ENCODE measurements at places on chromosomes 2 and 18.

- DNase-seq = no peak
These were observed 61.1 kb downstream of the GATA6 start for GRCh38 chr18:22230471-22230945.

GRCh38 chr2:157309878-157310277, 15.7 kb downstream of the ERMN start:
- no peak for DNase-seq

DNA sequence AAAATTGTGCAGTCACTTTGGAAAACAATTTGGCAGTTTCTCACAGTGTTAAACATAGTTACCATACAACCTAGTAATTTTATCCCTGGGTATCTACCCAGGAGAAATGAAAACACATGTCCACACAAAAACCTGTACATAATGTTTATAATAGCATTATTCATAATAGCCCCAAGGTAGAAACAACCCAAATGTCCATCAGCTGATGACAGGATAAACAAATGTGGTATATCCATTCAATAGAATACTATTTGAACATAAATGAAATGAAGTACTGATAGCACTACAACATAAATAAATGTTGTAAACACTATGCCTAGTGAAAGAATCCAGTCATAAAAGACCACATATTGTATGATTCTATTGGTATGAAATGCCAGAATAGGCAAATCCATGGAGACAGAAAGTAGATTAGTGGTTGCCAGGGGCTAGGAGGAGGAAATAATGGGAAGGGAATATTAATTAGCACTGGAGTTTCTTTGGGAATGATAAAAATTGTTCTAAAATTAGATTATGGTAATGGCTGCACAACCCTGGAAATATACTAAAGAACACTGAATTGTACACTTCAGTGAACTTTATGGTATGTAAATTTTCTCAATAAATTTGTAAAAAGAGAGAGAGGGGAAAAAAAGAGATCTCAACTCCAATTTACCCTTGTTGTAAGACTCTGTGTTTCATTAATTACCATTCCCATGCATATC, 20.8 kb upstream of the VIT start:
- no peak for DNase-seq

DNA sequence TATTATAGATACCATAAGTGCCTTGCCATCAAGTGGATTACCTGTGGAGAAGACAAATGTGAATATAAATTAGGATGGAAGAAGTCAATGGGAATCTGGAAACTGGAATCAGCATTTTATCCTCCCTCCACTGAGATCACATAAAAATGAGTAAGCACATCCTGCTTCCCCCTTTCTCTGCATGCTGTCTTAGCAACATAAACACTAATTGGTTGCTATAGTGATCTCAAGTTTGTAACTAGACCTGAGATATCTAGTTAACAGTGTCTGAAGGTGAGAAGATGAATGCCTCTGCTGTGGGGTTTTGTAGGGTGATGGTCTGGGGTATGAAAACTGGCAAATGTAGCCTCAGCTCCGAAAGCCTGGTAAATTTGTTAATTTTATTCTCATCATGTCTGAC, 1357.5 kb upstream of the CELF4 start:
- DNase-seq = no peak
